Activated CD8-positive, alpha-beta T cell treated with anti-CD3 and anti-CD28 coated beads for 36 hours (primary cell): ENCODE measurements at places on chromosomes 1 and 21.

DNA sequence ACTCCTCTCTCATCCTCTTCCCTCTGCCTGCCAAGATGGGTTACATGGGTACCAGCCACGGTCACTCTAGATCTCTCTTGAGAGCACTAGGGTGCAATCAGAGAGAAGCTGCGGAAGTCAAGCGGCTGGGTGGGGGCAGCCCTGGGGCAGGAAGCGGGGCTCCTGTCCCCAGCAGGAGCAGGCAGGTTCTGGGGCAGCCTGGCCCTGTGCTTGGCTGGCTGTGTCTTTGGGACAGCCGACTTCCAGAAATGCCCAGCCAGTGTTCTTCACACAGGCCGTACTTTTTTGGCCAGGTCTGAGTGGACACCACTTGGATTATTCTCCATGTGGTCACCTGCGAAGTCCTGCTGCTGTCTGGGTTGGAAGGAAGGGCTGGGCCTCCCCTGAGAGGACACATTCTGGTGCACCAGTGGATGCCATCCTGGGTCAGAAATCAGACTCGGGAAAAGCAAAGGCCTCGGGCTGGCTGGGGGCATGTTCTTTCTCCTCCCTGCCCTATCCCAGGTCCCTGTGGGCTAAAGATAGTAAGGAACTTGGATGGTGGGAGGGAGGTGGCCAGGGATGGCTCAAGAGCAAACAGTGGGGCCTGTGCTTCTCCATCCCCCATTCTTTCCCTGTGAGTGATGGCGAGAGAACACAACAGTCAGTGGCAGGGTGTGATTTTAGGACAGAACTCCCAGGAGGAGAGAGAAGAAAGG lies 93.7 kb downstream of the ITPKB start:
- peaks cover 74% of the 10 kb centered on the region for H3K4me1 ChIP-seq
- no peak overlapping the region for H3K4me3 ChIP-seq

DNA sequence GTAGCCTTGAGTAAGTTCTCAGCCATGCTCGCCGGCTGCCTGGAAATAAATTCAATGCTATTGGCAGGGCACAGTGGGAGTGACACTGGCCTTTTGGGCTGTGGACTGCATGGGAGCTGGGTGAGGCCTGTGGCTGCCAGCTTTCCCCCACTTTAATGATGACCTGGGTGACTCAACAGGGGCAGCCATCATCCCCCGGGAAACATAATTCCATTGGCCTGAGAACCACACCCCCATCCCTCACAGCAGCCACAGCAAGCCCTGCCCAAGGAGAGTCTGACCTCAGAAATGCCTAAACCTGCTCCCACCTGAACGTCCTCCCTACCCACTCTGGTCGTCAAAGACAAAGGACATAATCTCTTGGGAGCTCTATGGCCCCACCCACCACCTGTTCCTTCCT lies 384.0 kb downstream of the LTN1 start:
- H3K4me3 ChIP-seq, result no peak overlapping the region
- H3K27me3 ChIP-seq, result no peaks in the 10 kb centered on the region
- no peak overlapping the region for H3K27ac ChIP-seq
- peaks cover 9% of the 10 kb centered on the region for H3K36me3 ChIP-seq

DNA sequence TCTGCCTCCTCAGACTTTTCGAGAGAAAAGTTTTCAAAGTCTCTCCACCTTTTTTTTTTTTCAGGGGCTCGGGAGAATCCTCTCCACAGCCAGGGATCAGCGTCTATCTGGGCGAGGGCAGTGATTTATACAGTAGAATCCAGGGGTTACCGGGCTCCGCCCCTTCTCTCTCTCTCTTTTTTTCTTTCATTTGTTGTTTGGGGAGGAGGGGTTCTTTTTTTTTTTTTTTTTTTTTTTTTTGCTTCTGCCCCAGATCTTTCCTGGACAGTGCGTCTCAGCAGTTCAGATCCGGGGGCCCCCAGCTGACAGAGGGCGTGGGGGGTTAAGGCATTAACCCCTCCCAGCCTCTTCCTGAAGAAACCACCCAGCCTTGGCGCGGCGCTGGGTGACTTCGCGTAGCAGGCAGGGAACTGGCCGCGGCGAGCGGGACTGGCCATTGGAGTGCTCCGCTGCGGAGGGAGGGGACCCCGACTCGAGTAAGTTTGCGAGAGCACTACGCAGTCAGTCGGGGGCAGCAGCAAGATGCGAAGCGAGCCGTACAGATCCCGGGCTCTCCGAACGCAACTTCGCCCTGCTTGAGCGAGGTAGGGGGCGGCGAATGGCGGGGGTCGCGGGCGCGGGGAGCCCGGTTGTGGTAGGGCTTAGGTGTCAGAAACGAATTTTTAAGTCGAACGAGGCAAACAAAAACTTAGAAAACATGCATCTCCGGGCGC lies at the start of gene S1PR1:
S1PR1 (plus strand) TSS at position 504 of the 713 bp plus-strand sequence. CDS start 1,966 bp downstream, outside the sequence.
- peaks cover 49% of the 10 kb centered on the region for H3K36me3 ChIP-seq
- H3K4me1 ChIP-seq, result peaks cover 36% of the 10 kb centered on the region
- peak; percentile 81 for DNase-seq
- H3K4me3 ChIP-seq, result peak within 1 kb of the TSS; percentile 86
- H3K27me3 ChIP-seq, result no peaks in the 10 kb centered on the region

DNA sequence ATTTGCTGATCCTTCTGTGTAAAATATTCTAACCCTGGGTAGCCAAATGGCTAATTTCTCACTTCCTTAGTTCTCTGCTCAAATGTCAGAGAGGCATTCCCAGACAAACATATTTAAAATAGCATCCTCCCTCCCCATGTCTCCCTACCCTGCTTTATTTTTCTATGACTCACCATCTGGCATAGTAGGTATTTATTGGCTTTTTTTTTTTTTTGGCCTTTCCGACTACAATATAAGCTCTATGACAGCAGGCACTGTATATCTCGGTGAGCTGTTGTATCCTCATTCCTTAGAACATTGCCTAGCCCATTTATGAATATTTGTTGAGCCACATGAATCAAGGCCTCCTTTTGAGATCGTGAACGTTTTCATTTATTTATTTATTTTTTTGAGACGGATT lies 1.5 kb upstream of the NEK7 start:
- peaks cover 8% of the 10 kb centered on the region for H3K4me1 ChIP-seq
- H3K36me3 ChIP-seq, result peaks cover 6% of the 10 kb centered on the region
- H3K4me3 ChIP-seq, result no peak overlapping the region
- no peak for DNase-seq
- no peaks in the 10 kb centered on the region for H3K27me3 ChIP-seq

DNA sequence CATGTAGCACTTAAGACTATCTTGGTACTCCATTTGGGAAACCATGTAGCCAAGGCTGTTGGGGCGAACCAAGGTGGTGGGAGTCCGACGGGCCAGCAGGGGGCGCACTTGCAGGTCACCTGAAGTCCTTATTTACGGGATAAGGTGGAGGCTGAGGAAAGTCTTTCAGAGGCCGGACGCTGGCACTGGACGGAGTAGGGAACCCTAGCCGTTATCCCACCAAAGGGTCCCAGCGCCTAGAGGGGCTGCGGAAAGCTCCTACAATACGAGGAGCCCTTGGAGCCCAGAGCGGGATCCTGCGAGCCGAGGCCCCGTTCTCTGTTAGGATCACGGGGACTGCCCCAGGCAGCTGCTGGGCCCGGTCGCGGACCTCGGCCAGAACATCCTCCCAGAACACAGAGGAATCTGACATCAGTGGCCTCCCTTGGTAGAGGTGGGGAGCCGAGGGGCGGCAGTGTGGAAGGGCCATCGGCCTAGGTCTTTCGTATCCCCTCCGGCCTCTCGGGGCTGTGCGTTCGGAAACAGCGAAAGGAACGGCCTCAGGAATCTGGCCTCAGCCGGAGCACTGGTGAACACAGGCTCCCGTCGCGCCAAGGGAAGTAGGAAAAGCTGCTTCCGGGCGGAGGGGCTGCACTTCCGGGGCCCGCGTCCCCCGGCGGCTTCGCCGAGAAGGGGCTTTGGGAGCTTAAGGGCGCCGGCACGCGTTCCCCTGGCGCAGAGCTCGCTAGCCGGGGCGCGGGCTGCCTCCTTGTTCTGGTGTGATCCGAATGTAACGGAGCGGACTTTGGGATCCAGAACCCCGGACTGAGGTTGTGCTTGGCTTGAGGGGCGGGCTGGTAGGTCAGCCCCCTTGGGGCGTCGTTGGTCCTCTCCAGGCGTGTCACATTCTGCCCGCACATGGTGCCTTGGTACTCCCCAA lies 29.9 kb upstream of the RPTN start:
- DNase-seq, result peak; percentile 85
- H3K27me3 ChIP-seq, result peaks cover 2% of the 10 kb centered on the region
- peak overlapping the region; percentile 66 for H3K4me3 ChIP-seq
- H3K27ac ChIP-seq, result peak overlapping the region; percentile 43
